ENCODE measurements at places on chromosomes 3 and 15.

GRCh38 chr3:72617424-72618024 is 230.7 kb downstream of the SHQ1 start:
- DNase-seq: no peak

DNA sequence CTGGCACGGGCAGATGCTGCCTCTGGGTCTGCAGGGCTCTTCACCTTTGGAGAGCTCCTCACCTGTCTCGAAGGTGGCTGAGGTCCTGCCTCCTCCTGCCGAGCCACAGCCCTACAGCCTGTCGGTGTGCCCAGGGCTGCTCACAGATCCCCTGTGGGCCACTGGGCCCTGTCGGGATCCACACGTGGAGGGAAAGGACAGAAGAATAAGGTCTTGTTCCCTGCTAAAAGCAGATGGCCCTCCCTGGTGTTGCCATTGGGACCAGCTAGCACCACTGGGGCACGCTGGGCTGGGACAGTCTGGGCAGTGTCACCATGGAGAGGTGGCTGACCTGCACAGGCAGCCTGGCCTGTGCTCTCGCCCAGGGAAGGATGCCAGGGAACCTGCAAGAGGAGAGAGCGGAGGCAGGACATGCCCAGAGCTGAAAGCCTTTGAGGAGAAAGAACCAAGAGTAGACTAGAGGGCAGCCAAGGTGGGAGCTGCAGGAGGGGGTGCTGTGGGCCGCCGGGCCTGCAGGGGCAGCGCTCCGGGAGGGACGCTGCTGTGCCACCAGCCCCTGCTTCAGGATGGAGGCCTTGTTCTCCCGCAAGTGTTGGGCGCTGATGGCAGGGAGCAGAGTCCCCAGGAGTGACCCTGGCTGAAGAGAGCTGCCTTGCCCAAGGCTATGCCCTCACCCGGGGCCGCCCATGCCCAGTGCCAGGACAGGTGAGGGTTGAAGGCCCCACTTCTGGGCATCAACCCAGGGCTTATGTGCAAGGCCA is 210.2 kb downstream of the XXYLT1 start:
- DNase-seq: no peak

GRCh38 chr3:14762701-14763100 is 56.1 kb upstream of the FGD5 start:
- no peak for DNase-seq

DNA sequence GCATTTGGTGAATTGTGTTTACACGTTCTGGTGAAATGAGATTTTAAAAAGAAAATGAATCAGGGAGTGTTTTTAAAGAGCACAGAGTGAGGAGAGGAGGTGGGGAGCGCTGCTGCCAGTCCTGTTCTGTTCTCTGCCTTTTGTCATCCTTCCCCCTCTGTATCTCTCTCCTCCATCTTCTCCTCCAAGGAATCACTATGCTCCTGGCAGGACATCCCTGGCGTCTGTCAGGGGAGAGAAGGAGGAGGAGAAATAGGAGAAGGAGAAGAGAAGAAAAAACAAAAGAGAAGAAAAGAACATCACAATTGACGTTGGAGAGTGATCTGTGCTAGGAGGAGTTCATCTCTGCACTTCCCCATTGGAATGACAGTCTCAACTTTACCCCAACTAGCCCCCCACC is 627.6 kb upstream of the TBL1XR1 start:
- no peak for DNase-seq

DNA sequence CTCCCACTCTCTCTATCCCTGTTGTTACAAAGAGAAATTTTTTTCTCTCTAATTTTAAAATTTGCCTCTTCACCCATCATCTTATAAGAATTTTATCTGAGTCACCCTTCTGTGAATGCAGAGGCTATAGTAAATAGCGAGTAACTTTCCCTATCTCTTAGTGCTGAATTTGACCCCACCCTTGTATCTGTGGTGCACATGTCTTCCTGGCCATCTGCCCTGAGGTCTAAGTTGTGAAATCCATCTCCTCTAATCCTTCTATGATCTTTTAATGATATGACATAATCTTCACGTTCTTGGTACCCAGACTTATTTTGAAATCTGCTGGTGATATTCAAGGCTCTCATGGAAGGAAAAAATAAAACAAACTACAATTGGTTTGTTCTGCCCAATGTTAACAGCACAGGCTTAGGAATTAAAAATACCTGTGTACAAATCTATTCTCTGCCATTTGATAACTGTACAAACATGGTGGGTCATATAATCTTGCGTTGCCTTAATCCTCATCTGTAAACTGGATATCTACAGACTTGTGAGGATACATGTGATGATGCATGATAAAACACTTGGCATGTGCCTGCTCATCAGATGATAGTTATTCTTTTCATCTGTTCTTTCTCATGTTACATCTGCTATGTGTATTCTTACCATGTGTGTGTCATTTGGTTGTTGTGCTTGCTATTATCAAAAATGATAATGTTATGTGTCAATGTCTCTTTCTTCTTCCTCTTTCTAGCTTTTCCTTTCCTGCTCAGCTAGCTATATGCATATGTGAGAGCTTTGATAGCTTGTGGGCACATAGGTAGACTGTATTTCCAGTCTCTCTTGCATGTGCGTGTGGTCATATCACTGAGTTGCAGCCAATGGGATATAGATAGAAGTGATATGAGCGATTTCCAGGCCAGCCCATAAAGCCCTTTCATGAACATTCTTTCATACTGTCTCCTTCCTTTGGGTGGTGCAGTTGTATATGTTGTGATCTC is 13.7 kb upstream of the CCR3 start:
- no peak for DNase-seq

DNA sequence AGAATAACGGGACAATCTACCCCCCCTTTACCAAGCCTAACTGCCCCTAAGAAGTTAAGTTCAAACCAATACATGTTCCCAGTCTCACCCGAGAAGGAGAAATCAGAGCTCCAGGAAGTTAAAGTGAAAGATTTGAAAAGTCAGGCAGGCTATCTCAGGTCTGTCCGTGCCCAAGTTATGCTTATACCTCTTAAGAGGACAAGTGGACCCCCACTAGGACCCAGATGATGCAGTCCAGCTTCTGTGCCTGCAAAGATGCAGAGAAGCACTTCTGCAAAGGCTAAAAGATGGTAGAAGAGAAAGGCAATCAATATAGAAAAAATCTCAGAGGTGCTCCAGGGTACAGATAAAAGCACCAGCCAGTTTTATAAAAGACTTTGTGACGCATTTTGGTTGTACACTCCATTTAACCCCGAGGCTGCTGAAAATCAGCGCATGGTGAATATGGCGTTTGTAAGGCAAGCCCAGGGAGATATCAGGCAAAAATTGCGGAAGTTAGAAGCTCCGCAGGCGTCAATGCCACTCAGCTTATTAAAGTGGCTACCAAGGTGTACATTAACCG is 9.8 kb upstream of the SLC9C1 start:
- no peak for DNase-seq

DNA sequence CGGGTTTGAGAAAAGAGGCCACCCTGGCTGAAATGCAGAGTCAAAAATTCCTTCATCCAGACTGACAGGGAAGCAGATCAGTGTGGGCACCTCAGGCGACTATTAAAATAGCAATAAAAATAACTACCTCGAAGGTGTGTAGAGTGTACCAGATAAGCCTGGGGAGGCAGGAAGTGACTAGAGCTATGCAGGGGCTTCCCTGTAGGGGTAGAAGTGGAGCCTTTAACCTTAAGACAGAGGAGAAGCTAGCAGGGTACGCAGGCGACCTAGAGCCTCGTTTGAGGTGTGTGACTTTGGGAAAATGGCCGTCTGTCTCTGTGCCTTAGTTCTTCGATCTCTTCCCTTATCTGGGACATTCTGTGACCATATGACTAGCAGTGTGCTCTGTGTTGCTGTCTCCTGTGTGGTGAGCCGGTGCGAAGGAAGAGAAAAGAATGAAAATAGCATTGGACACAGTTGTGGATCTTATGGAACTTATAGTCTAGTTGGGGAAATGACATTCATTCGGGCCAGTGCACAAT is 17.6 kb downstream of the BHLHE40 start:
- no peak for DNase-seq

- DNase-seq: no peak
Observed at GRCh38 chr3:169596126-169596525, 67.4 kb downstream of the MECOM start.

- no peak for DNase-seq
Observed at GRCh38 chr15:90607361-90607760, 77.6 kb downstream of the CRTC3 start.

- no peak for DNase-seq
Observed at GRCh38 chr15:55740359-55740878, 2.5 kb downstream of the PRTG start.

GRCh38 chr3:117059067-117059955 is 349.7 kb downstream of the TUSC7 start:
- DNase-seq: no peak

DNA sequence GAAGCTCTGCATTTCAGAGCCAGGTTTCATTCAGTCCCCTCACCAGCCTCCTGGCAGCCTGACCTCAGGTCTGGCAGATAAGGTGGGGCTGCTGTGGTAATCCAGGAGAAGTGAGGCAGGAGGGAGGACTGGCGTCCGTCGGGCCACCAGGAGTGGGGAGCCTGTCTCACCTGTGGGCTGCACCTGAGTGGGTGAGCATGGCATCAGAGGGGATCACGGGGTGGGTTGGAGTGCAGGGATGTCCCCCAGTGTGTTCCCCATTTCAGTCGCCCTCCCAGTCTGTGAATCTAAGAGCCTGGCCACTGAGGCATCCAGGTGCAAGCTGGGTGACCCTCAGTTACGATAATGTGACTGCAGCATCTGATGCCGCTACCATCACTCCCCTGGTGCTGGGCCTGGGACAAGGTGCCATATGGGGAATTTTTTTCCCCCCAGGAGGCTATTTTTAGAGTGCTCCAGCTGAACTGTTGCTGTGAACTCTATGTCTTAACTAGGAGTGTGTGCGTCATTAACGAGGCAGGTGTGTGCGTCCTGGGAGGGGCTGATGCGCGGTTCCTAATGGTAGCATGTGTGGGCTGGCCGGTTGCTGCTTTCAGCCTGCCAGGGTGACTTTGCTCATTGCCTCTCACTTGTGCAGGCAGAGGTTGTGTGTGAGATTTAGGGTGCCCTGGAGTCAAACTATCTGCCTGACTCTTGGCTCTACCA is 165.2 kb downstream of the SLCO3A1 start:
- no peak for DNase-seq

DNA sequence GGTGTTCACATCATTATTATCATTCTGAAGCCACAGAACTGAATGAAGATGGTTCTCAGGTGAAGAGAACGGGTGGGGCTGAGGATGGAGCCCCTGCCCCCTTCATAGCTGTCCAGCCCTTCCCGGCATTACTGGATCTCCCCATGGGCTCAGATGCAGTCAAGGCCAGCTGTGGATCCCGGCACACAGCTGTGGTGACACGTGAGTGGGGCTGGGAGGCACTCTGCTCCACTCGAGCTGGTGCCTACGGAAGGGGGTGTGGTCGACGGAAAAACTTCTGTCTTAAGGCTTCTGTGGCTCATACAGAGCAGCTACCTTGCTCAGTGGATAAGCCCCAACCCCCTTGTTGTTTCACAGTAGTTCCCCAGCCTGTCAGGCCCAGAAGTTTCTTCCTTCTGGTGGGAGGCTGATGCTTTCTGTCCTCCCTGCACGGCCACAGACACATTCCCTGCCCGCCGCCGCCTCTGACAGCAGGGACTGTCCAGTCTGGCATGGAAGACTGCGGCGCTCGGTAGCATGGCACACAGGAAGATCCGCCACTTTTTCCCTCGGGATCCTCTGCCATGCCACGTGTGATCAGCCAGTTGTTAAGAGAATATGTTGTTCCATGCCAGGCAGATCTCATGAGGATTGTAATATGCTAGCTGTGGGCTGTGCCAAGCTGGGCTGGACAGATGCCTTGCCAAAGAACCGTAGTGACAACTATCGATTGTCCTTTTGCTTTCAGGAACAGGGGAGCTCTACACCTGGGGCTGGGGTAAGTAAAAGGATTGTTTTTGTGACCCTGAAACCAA is 5.8 kb downstream of the RCCD1 start:
- no peak for DNase-seq

GRCh38 chr3:41018855-41019254 is 180.4 kb upstream of the CTNNB1 start:
- DNase-seq: no peak

GRCh38 chr3:27990324-27990723 is 251.1 kb upstream of the CMC1 start:
- DNase-seq: no peak

DNA sequence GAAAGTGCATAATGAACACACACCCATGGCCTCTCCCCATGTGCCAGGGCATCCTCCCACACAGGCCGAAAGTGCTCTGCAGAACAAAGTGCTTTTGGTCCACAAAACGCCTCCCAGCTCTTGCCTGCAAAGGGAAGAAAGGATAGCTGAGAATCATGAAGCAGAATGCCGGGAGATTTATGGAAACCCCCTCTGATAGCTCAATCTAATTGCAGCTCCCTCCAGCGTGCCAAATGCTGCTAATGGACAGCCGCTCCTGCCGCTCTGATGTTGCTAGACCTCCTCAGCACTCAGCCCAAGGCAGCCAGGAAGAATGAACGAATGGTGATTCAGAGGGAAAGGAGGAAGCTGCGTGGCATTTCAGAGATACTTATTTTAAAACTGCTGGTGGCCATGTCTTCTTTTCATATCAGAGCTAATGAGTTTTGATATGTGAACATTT is 145.3 kb downstream of the TJP1 start:
- no peak for DNase-seq

- no peak for DNase-seq
Observed at GRCh38 chr15:97623091-97623661, 337.3 kb upstream of the ARRDC4 start.

DNA sequence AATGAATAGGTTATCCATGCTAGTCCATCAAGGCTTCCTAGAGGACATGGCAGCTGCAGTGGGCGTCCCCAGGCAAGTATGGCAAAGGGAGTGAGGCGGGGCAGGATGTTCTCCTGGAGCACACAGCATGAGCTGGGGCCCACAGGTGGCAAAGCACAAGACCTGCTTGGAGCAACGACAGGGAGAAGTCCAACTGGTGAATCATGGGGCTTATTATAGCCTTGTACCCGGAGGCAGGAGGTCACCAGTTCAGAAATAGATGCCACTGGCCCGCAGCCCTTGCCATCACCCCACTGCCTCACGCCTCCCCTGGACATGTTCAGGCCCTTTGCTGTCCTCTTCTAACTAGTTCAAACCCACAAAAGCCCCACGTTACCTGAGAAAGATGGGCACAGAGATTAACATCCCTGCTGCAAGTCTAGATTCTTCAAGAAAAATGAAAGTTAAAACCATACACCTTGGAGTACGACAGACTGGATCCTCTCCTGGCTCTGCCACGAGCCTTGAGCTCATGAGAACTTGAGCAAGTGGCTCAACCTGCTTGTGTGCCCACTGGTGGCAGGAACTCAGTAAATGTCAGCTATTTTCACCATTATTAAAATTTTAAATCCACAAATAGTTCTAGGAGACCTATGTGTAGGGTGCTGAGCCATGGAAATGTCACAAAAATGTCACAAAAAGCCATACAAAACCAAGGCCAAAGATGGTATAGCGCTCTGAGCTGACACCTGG is 1.8 kb upstream of the SRGAP3 start:
- no peak for DNase-seq

GRCh38 chr15:72183781-72184164 is 13.8 kb downstream of the GRAMD2A start:
- no peak for DNase-seq

GRCh38 chr15:95944193-95944592 is 386.3 kb upstream of the NR2F2 start:
- no peak for DNase-seq

GRCh38 chr3:33023176-33024136 is 72.0 kb downstream of the CCR4 start:
- no peak for DNase-seq

GRCh38 chr3:72891053-72891855 is 3.4 kb downstream of the GXYLT2 start:
- no peak for DNase-seq

Measured in activated CD8-positive, alpha-beta memory T cell treated with anti-CD3 and anti-CD28 coated beads for 48 hours (primary cell).